ENCODE measurements at places on chromosomes 16 and 17. TPM values are rescaled to one million over a fixed set of nuclear protein-coding genes. Genes with fewer than 3 reads are reported as not detected.

GRCh38 chr17:48064638-48065037, 16.5 kb downstream of the NFE2L1 start:
- no peak for DNase-seq

GRCh38 chr17:21500064-21500463, 123.9 kb downstream of the KCNJ12 start:
- DNase-seq, result no peak

DNA sequence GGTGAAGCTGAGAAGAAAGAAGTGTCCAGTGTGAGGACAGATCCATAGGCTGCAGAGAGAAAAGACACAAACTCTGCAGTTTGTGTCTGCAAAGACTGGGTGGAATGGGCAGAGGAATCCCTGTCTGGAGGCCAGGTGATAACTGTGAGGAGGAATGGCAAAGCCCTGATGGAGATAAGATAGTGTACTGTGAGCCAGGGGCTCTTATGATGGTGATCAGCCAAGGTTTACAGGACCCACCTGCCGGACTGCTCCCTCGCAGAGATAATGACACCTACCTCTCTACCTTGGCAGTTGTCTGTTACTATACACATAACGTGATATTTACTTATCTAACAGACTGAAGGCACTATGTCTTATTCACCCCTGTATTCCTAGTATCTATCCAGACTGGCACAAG, 92.6 kb upstream of the ASIC2 start:
- no peak for DNase-seq

- DNase-seq, result peak; percentile 83
These were observed 235.3 kb downstream of the SEC14L1 start for GRCh38 chr17:77375917-77376651.

Gene TMEM100
- total RNA-seq, result not detected

Gene TEX14
- 0.30 TPM for total RNA-seq

Gene SPATA22
- 0.96 TPM for total RNA-seq
